ENCODE measurements at places on chromosomes 2 and 18. TPM values are rescaled to one million over a fixed set of nuclear protein-coding genes. Genes with fewer than 3 reads are reported as not detected.

DNA sequence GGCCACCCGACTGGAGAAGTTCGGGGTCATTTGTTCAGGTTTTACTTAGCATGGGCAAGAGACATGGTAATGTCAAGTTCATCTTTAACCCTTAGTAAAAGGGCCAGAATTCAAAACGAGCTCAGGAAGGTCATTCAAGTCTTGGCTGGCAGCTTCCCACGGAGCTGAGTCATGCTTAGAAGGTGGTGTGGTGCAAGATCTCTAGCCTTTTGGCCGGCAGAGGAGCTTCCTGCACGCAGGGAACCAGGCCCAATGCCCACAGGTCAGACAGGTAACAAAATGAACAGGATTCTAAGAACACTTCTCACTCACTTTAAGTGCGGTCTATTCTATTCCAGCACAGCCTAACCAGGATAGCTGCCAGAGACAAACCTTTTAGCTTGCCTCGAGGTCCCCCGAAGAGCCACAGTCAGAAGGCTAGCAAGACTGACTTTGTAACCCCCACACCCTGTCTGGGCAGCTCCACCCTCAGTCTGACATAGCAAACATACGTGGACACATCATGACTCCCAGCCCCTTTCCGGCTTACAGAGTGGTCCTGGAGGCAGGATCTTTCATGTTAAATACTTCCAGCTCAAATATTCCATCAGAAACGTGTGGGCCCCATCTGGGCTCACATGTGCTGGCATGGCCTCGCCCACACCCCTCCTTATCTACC lies 292.7 kb downstream of the BCL11A start:
- peak; percentile 23 for DNase-seq

- peak; percentile 44 for DNase-seq
Measured at GRCh38 chr2:235052514-235053354, 100.9 kb downstream of the SH3BP4 start.

The DSG4 gene
- not detected for total RNA-seq

DNA sequence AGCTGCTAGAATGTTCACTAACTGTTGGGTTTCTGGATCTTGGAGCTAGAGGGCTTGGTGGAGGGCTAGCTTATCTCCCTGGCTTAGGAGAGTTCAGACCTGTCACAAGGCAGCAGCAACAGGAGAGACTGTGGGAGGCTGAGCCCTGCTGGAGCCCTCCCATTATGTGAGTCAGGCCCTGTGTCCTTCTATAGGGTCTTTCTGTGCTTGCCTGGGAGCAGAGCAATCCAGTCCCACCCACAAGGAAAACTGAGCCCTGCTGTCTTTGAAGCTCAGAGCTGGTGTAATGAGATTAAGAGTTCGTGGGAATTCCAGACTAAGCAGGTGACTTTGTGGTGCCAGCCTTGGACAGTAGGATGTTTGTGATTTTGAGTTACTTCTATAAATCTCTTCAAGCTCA lies 249.0 kb downstream of the TTC32 start:
- no peak for DNase-seq

The NAT8 gene
- total RNA-seq: not detected

The SPP2 gene
- total RNA-seq: not detected

GRCh38 chr18:33022370-33022769 lies 249.5 kb upstream of the KLHL14 start:
- no peak for DNase-seq

GRCh38 chr18:33369711-33370449 lies 70.6 kb downstream of the CCDC178 start:
- DNase-seq: no peak

- DNase-seq: no peak
Measured at GRCh38 chr2:111182121-111182520, 61.4 kb downstream of the BCL2L11 start.

DNA sequence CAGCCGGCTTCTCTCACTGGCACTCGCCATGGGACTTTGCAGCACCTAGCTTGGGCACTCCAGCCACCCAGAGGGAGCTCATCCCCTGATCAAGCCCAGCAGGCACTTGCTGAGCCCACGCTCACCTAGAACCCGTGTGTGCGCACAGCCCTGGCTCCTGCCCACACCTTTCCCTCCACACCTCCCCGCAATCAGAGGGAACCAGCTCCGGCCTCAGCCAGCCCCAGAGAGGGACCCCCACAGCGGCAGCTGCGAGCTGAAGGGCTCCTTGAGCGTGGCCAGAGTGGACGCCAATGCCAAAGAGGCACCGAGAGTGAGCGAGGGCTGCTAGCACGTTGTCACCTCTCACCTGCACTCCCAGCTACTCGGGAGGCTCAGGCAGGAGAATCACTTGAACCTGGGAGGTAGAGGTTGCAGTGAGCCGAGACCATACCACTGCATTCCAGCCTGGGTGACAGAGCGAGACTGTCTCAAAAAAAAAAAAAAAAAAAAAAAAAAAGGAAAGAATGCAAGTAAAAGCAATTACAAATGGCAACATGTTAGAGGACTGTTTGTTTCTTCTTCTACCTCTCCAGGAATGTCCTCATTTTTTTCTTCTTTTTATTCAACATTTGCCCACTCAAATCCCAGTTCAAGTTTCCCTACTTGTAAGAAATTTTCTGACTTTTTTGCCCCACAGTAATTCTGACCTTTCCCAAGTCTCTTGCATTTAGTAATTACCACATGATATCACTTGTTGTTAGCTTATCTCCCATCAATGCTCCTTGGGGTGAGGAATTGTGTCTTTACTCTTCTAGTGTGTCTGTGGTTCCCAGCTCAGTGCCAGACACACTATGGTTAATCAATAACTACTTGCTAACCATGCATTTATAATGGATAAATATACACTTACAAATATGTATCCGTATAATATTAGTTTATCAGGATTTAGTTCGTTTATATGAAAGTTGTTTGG lies 40.6 kb upstream of the ST3GAL5 start:
- DNase-seq: no peak

The LONRF2 gene
- total RNA-seq: 11.5 TPM

The C2orf80 gene
- total RNA-seq: not detected

The GALM gene
- total RNA-seq: 4.2 TPM

- no peak for DNase-seq
Measured at GRCh38 chr2:50769406-50770181, 262.3 kb downstream of the NRXN1 start.

- peak; percentile 54 for DNase-seq
Measured at GRCh38 chr2:217787160-217787877, 215.5 kb downstream of the TNS1 start.
